ENCODE measurements at places on chromosomes 11 and 22.

DNA sequence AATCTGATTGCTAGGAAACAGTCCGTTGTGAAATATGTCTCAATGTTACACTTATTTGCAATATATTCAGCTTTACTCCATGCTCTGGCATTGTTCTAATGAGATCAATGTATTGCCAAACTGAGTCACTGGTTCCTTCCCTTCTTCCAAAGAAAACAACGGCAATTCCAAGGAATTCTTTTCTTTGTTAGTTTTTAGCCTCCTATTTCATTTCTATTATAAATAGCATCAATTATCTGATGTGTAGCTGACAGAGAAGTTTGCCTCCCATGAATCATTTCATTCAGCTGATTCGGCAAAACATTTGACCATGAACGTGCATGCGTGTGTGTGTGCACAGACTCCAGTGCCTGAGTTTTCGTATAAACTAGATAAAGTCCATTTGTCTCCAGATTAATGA lies 346.8 kb downstream of the ETS1 start:
- peak; percentile 96 for DNase-seq

DNA sequence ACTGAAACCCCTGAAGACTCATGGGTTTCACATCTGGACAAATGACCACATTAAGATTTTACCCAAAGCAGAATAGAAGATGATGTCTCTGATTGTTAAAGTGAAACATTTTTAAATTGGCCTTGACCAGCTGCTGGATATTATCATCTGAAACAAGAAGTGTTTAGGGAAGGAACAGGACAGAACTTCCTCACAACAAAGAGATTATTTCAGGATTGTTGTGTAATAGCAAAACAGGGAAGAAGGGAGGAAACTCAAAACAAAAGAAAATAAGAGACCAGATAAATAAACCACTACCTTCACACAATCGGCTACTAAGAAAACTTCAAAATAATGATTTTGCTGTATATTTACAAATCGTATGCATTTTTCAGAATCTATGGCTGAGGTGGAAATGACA lies 319.2 kb upstream of the API5 start:
- DNase-seq, result no peak

- DNase-seq, result no peak
These were observed 10.1 kb downstream of the MTFP1 start for GRCh38 chr22:30435674-30436126.

DNA sequence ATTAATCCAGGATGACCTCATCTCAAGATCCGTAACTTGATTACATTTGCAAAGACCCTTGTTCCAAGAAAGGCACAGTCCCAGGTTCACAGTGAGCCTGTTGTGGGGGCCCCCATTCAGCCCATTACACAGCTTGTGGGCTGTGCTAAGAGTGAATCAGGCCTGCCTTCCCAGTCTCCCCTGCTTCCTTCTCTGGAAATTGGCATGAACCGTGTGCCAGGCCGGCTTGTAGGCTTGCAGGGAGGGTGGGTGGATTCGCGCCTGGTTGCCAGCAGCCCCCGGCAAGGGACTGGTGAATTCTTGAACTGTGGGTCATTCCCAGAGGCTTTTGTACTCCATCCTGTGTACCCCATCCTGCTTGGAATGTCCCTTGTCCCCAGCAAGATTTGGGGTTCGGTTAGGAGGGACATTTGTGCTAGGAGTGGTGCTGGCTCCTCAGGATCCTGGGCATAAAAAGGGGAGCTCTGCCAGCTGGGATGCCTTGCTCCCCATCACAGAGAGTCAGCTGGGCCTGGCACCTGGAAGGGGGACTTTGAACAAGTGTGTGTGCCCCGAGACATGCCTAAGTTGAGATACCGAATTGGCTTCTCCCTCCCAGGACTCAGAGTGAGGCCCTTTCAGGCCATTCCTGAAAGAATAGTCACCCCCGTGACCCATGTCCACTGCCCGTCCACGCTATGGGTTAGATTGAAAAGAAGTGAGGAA lies 818.2 kb downstream of the BRD1 start:
- no peak for DNase-seq

GRCh38 chr11:72243173-72244059 lies 560 bp downstream of the PHOX2A start:
- DNase-seq, result no peak

DNA sequence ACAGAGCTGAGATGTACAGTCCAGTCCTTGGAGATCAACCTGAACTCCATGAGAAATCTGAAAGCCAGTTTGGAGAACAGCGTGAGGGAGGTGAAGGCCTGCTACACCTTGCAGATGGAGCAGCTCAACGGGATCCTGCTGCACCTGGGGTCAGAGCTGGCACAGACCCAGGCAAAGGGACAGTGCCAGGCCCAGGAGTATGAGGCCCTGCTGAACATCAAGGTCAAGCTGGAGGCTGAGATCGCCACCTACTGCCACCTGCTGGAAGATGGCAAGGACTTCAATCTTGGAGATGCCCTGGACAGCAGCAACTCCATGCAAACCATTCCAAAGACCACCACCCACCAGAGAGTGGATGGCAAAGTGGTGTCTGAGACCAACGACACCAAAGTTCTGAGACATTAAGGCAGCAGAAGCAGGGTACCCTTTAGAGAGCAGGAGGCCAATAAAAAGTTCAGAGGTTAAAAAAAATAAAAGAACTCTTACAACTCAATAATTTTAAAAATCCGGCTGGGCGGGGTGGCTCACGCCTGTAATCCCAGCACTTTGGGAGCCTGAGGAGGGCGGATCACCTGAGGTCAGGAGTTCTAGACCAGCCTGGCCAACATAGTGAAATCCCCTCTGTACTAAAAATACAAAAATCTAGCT lies 69.9 kb upstream of the RTL6 start:
- peak; percentile 58 for DNase-seq

DNA sequence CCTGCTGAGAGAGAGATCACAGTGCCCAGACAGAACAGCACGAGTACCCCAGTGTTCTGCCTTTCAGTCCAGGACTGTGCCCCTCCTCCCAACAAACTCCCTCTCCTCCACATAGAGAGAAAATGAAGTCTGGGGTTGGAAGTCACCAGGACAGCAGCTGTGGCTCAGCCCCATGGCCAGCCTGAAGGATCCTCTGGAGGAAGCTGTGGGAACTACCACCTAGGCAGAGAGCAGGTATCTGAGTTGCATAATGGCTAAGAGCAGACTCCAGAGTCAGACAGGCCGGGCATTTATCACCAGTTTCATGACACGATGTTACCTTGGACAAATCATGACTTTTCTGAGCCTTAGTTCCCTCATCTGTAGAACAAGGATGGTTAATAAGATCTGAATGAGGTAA lies 61.2 kb upstream of the RRAS2 start:
- no peak for DNase-seq

DNA sequence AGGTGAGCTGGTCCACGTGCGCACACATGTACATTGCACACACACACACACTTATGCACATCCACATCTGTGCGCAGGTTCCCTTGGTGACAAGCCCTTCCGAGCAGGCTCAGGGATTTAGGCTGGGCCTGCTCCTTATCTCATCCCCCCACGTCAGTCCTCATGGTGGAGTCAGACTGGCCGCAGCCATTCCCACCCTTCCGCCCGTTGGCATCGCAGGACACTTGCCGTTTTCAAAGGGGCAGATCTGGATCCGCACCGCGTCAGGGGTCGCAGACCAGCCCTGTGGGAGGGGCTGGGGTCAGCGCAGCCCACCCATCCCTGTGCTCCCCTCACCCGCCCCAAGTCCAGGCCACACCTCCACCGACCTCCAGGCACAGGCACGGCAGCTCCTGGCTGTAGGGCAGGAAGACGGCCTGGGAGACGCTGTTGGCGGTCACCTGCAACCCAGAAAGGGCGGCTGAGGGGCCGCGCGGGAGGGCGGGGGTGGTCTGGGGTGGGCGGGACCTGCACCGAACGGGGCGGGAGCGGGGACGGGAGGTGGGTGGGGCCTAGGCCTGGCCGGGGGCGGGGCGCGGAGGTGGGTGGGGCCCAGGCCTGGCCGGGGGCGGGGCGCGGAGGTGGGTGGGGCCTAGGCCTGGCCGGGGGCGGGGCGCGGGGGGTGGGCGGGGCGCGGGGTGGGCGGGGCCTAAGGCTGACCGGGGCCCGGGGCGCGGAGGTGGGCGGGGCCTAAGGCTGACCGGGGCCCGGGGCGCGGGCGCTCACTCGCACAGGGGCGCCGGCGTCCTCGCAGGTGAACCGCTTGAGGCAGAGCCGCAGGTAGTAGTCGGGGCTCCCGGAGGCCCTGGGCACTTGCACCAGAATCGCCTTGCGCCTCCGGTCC lies 13.3 kb downstream of the IL17REL start:
- no peak for DNase-seq

DNA sequence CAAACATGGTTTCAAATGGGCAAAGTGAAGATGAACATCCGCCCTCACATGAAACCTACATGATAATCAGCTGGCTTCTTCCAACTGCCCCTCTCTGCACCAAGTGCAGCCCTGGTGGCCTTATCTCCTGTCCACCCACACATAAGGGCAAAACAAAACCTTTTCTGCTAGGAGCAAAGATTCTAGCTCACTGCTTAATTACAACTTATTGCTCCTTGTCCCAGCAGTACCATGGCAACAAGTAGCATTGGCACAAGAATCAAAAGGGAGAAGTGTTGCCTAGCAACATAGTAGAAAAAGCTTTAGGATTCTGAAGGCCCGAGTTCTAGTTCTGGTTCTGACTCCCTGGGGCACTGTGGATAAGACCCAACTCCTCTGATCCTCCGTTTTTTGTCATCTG lies 68.7 kb upstream of the BMAL1 start:
- no peak for DNase-seq

GRCh38 chr11:83364500-83365045 lies 78.4 kb upstream of the CCDC90B start:
- no peak for DNase-seq

GRCh38 chr11:105152021-105152512 lies 12.5 kb upstream of the CARD18 start:
- DNase-seq, result no peak
